ENCODE measurements at places on chromosomes 3 and 15.

DNA sequence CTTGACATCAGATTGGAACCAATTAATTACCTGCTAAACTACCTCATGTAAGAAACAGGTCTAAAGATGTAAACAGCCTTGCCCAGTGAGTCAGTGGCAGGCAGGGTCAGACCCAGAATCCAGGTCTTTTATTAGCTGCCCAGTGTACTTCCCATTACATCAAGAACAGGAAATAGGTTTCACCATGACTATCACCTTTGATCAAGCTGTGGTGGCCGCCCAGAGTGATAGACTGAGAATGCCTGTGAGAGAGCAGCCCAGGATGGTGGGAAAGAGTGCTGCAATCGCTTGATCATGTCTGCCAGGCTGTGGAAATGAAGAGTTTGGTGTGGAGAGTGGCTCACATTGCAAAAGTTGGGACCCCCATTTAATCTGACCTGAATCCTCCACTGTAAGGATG is 61.3 kb upstream of the PIAS1 start:
- no peak overlapping the region for H3K4me3 ChIP-seq
- no peak for DNase-seq
- no peak overlapping the region for H3K27ac ChIP-seq
- no peaks in the 10 kb centered on the region for H3K36me3 ChIP-seq
- no peaks in the 10 kb centered on the region for H3K4me1 ChIP-seq
- peaks cover 2% of the 10 kb centered on the region for H3K27me3 ChIP-seq

GRCh38 chr3:122680475-122681283 is at the start of gene PARP14:
PARP14 (plus strand) TSS chr3:122680839; CDS start chr3:122680884, 45 bp downstream.
- peak within 1 kb of the TSS; percentile 93 for H3K27ac ChIP-seq
- peaks cover 48% of the 10 kb centered on the region for H3K36me3 ChIP-seq
- peak within 1 kb of the TSS; percentile 96 for H3K4me3 ChIP-seq

DNA sequence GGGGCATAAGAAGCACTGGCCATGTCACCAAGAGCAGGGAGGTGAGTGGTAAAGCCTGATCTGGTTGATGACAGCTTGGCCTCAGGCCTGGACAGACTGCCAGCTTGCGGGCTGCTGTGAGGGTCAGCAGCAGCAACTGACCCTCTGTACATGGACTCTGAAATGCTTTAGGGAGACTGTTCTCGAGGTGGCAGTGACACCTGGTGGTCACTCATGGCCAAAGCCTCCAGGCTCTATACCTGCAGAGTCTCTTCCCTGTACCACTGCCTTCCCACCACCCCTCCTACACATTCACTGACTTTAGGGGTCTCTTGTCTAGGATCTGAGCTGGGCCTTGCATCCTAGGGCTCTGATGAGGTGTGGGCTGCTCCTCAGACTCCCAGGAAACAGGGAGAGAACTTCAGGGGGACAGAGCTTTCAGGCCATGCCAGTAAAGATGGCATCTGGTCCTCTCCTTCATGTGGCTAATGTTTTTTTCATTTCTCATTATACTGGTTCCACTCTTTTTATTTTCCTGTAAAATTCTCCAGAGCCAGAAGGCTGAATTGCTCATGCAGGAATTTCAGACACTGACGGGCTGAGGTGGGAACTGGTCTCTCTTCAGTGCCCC is 17.2 kb upstream of the TIMP4 start:
- H3K27ac ChIP-seq: no peak overlapping the region
- H3K27me3 ChIP-seq: no peaks in the 10 kb centered on the region
- H3K36me3 ChIP-seq: peaks cover 10% of the 10 kb centered on the region
- H3K4me3 ChIP-seq: no peak overlapping the region
- peaks cover 8% of the 10 kb centered on the region for H3K4me1 ChIP-seq
- DNase-seq: peak; percentile 43

DNA sequence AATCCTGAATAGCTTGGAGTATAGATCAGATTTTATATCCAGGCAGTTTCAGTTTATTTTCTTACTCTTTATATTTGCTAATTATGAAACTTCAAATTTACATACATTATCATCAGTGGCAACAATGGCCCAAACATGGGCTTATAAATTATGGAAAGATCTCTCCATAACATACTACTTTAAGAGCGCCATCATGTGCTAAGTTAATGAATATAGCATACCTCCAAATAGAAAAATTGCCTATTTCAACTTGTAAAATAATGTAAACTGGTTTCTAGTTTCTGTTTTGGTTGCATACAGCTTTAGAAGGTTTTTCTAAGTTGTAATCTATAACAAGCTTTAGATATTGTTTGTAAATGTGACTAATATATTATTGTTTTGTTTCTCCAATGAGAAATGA is 531.3 kb upstream of the UBE2E2 start:
- DNase-seq: no peak
- no peak overlapping the region for H3K27ac ChIP-seq
- H3K36me3 ChIP-seq: no peaks in the 10 kb centered on the region
- no peak overlapping the region for H3K4me3 ChIP-seq
- H3K27me3 ChIP-seq: no peaks in the 10 kb centered on the region

- no peaks in the 10 kb centered on the region for H3K4me1 ChIP-seq
- no peak overlapping the region for H3K27ac ChIP-seq
- DNase-seq: no peak
- H3K36me3 ChIP-seq: no peaks in the 10 kb centered on the region
- H3K27me3 ChIP-seq: peaks cover 3% of the 10 kb centered on the region
Measured at GRCh38 chr15:94070356-94071295, 160.7 kb upstream of the MCTP2 start.

GRCh38 chr3:129276385-129276784 is 2.3 kb upstream of the HMCES start:
- peaks cover 31% of the 10 kb centered on the region for H3K4me1 ChIP-seq
- no peak for DNase-seq
- H3K4me3 ChIP-seq: no peak overlapping the region
- no peaks in the 10 kb centered on the region for H3K27me3 ChIP-seq
- peaks cover 71% of the 10 kb centered on the region for H3K36me3 ChIP-seq
